ENCODE measurements at places on chromosomes 16 and 17.

- DNase-seq, result no peak
Observed at GRCh38 chr16:49760815-49761214, 95.1 kb downstream of the ZNF423 start.

GRCh38 chr17:36048066-36048465 is 16.0 kb upstream of the CCL18 start:
- no peak for DNase-seq

DNA sequence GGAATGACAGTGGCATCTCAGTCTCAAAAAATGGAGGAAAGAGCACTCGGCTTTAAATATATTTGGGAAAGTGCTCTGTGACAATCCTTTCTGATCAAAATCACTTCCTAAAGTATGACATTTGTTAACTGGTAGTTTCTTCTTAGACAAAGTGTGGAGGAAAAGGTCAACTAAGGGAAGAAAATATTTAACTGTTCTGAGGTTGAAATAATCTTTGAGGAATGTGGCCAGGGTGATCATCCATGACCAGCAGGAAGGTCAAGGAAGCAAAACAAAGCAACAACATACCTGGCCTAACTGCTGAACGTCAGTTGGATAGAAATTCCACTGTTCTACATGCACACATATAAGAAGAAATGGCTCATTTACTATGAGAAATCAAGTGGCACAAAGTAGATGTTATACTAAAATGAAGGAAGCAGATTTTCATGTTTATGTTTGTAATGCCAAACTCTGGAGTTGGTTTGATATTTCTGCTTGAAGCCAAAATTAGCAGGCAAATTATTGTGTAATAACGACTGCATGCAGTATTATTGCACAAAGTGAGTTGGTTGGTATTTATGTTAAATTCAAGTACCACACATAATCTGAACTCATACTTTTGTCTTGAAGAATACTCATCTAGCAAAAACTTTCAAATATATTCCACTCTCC is 87.3 kb upstream of the CORO6 start:
- DNase-seq, result no peak

GRCh38 chr17:36837195-36837938 is 99.9 kb upstream of the LHX1 start:
- no peak for DNase-seq

- no peak for DNase-seq
Observed at GRCh38 chr17:44922746-44923470, 7.6 kb upstream of the GFAP start.

DNA sequence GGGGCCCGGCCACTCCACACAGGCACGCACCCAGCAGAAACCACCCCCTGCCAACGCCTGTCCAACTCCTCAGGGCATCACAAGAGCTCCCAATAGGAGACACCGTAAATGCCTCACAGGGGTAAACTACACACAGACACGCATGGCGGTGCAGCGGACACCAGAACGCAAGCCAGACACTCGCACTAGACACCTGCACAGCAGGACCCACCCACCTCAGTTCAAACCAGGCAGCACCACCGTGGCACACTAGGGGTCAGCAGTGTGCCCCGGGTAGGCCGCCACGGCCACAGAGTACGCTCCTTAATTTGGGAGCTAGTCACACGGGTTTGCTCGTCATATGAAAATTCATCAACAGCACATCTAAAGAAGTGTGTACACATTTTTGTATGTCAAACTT is 3.4 kb downstream of the SLC38A10 start:
- peak; percentile 67 for DNase-seq

- DNase-seq, result no peak
Observed at GRCh38 chr17:70405492-70406220, 236.3 kb downstream of the KCNJ2 start.

All from head of caudate nucleus (tissue), 42 donors.